ENCODE measurements at places on chromosomes 2 and 18.

- no peak for DNase-seq
These were observed 72.6 kb downstream of the LRRC30 start for GRCh38 chr18:7303316-7304060.

- no peak for DNase-seq
These were observed 13.6 kb downstream of the SPEG start for GRCh38 chr2:219448099-219448775.

DNA sequence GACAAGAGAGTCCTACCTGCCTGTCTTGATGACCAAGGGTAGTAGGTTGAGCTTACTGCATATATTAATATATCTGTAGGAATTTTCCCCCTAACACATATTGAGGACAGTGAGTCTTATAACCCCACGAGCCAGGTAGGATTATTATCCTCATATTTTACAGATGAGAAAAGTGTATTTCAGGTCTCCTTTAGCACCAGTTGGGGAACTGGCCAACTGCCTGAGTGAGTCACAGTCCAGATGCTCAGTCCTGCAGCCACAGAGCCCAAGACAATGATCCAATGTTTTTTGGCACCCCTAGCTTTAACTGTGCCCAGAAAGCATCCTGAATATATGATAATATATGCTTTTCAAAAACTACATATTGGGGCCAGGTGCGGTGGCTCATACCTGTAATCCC is 30.8 kb upstream of the GLS start:
- no peak for DNase-seq

DNA sequence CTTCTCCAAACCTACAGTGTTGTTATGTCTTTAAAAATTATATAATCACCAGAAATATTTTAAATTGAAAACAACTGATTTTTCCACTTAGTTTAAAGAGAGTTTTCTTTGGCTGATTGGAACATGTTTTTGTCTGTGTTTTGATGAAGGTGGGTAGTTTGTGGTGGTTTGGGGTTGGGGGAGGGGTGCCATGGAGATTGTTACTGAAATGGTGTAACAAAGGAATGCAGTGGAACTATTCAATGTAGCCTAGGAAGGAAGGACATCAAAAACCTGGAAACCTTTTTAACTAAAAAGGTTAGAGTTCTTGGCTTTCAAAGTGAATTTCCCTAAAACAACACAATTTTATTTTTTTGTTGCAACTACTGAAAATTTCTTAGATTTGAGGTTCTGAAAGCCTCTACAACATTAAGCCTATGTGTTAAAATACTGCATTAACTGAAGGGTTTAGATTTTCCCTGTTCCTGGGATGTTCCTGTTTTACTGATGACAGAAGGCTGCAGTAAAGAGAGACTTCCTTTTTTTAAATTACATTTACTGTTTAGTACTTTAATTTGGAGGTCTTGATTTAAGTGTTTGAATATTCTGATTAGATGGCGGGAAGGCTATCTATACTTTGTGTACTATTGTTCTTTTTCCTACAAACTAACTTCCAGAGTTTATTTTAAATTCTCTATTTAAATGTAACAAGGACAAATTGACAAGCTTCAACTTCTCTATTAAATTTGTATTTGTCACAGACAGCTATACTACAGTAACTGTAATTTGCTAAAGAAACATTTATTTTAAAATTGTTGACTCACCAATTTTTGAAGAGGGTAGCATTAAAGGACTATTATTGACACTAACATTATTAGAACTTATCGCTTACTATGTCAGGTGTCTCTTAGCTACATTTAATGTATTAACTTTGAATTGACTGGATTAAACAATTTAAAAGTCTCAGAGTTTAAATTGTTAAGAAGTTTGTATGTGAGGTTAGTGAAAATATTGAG is 87.7 kb downstream of the LIMS1 start:
- no peak for DNase-seq

DNA sequence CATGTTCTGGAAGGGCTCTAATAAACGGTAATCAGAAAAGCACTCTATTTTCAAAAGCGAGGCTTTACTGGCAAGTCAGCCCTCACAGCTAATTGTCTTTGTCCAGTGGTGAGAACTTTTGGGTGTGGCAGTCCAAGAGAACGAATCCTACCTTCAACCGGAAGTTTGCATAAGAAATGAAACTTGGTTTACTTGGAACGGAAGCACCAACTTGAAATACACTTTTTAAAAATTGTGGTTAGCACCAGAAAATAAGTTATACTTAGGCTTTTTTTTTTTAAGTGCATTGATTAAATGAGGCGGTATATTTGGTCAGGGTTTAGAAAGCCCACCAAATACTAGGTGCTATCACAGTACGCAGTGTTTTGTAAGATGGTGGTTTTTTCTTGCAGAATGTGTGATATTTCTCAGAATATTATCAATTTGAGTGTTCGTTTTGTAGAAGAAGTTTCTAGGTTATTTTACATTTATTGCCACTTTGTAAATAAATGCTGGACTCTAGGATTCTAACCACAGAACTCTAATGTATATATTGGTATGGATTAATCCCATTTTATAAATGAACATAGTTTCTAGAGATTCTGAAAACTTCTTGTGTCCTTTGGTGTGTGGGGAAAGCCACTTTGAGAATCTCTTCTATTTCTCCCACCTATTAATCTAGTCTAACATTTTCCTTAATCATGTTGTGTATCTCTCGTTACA is 1.2 kb downstream of the MYL12A start:
- no peak for DNase-seq
